ENCODE measurements at places on chromosomes 3 and 15. TPM values are rescaled to one million over a fixed set of nuclear protein-coding genes. Genes with fewer than 3 reads are reported as not detected.

CGGBP1 gene
- total RNA-seq = 57.7 TPM

STRA6 gene
- not detected for total RNA-seq

FBXL22 gene
- 2.1 TPM for total RNA-seq

- DNase-seq = no peak
Measured at GRCh38 chr3:60856257-60857046, 394.8 kb downstream of the FHIT start.

DNA sequence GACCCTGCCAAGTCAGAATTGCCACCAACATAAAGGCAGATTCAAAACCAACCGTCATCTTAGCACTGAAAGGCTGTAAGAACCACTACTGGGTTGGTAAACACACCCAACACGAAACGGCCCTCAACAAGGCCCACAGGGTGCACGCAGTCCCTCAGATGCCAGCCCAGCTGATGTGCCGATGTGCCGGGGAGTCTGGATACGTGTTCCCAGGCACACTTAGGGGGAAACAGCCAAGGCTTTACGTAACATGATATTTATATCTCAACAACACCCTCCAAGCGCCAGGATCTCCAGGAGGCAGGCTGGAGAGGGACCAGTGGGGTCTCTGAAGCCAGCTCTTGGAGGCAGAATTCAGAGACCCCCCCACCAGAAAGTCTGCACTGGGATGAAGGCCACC is 14.2 kb downstream of the POC1A start:
- DNase-seq = no peak

- DNase-seq = no peak
Measured at GRCh38 chr15:20356444-20356910, 185.1 kb downstream of the GOLGA6L6 start.

DNA sequence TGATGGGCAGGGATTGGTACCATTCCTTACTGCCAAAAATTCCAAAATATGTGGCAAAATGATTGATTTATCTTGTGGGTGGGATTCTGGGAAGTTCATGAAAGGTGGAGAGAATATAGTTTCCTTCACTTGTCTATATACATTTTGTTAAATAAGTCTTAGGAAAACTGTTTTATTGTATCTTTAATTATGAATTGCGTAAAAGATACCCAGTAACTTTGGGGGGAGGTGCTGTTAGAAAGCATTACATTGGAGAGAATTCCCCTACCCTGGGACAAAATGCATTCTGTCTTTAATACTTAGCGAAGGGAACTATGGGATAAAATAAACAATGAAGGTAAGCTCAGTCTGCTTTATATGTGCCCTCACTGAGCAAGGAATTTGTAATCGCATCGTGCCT is 4.6 kb downstream of the SETD5 start:
- DNase-seq = no peak

DNA sequence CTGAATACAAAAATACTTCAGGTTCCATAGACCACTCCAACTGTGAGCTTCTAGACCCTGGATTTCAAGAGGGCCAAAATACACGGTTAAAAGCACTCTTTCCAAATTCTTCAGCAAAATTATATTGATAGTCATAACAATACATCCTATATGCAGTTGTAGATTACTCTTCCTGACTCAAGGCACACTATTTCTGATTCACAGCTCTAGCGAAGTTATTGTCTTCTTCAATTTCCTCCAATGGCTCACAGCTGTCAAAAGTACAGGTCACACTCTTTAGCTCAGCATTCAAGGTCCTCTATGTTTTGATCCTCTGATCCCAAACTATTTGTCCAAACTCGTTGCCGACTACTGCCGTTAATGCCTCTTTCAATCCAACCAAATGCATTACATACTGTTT is 13.5 kb upstream of the CCDC80 start:
- no peak for DNase-seq

GRCh38 chr3:143222981-143223380 is 103.4 kb downstream of the CHST2 start:
- DNase-seq = no peak
